ENCODE measurements at places on chromosomes 4 and X. TPM values are rescaled to one million over a fixed set of nuclear protein-coding genes. Genes with fewer than 3 reads are reported as not detected.

DNA sequence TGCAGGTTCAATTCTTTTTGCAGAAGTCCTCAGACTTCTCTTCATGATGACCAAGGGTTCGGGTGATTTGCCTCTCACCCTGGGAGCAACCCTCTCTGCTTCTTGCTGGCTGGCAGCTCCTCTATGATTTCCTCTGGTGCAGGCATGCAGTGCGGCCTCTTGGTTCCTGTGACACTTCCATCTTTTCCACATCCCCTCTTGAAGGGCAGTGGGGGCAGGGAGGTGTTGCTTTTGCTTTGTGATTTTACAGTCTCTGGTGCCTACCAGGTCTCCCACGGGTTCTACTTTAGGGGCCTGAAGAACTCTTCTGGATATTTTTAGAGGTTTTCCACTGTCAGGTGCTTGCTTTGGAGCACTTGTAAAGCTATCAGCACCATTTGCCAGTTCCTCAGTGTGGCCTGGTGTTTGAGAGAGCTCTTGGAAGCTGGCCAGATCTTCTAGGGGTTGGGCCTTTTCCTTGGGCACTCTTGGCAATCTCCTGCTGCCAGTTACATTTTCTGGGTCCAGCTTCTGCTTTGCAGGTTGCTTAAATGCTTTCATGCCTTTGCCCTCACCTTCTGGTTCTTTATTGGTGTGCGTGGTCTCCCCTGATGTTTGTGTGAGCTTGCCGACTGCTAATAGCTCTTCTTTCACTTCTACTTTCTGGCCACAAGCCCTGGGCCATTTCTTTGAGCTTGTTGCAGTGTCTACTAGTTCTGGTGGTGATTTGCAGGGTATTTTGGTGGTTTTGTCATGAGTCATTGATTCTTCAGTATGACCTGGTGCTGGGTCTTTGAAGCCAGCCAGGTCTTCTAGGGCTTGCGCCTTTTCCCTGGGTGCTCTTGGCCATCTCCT is 11.5 kb upstream of the CHST7 start:
- peak; percentile 48 for DNase-seq

GRCh38 chrX:154020536-154021115 is 924 bp upstream of the IRAK1 start:
- no peak for DNase-seq

DNA sequence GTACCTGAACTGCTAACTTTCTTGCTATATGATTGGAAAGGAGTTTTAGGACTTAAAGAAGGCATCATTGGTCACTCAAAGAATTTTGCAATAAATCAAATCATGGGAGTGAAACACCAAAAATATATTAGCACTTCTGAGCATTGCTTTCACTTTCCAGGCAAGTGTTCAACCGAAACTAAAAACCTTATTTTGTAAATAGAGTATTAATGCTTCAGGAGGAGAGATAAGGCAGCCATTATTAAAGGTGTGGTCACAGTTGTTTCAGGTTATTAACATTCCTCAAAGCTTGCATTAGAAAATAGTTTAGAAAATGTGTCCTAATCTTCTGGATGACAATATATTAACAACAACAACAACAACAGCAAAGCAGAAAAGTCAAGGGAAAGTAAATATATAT is 92.3 kb upstream of the TLL1 start:
- no peak for DNase-seq

Gene CABS1
- not detected for total RNA-seq

Gene OPRPN
- not detected for total RNA-seq

Gene ASB9
- total RNA-seq: 12.2 TPM

Gene FAM236B
- total RNA-seq: not detected

Gene ZCCHC18
- 1.2 TPM for total RNA-seq

Gene CDKL2
- not detected for total RNA-seq

Gene NEK1
- 4.4 TPM for total RNA-seq

Gene HPSE
- total RNA-seq: 4.0 TPM

Measured in HT1080 (cell line).